Fibroblast of the aortic adventitia (primary cell): ENCODE measurements at places on chromosomes 7 and 10. TPM values are rescaled to one million over a fixed set of nuclear protein-coding genes. Genes with fewer than 3 reads are reported as not detected.

DNA sequence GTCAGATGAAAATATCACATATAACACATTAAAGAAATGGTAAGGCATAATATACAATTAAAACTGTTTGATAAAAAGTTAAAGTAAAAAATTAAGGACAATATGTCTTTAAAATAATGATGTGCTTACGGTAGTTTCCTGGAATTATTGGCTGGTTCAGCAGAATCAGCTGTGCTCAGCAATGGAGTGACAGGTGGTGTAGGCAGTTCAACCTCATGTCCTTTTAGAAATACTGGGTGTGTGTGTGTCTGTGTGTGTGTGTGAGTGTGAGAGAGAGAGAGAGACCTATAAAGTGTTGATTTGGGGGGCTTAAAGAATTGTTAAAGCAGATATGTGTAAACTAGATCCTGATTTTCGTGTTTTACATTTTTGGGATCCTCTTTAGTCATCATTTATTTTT, 141.2 kb downstream of the ADAM22 start:
- no peak for DNase-seq

DNA sequence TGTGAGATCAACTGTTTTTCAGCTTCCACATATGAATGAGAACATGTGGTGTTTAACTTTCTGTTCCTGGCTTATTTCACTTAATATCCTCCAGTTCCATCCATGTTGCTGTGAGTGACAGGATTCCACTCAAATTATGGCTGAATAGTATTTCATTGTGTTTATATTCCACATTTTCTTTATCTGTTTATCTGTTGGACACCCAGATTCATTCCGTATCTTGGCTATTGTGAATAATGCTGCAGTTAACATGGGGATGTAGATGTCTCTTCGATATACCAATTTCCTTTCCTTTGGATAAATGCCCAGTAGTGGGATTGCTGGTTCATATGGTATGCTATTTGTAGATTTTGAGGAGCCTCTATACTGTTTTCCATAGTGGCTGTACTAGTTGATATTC, 47.9 kb downstream of the GALNT11 start:
- DNase-seq, result no peak

DNA sequence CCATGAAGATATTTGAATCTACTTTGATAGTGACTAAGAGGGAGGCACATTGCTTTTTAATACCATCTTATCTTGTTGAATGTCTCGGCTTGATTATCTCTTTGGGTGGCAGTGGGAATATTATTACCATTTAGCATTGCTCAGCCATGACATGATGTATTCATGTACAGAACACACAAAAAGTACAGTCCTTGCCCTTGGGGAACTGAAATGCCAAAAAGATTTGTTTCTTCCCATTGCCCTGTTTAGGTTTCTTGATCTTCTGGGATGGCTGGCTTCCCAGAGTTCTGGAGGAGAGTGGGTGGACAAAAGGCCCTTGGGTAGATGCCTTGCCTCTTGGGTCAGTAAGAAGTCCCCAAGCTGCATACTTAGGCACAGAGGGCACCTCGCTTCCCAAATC, 23.8 kb downstream of the SUFU start:
- DNase-seq, result no peak

DNA sequence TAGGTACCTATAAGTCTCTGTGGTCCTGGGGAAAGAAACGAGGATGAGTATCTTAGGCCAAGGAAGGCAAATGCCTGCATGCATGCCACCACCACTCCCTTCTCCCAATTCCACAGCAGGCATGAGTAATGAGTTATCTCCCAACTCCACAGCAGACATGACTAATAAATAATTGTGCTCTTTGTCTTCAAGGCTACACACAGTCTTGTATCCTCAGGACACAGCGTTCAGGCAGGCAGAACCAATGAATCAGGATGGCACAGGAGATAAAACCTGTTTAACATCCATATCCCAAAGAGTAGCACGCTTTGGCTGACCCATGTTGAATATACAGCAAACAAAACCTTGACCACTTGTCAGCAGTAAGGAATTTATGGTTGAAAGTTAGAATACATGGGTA, 229.7 kb upstream of the NFE2L3 start:
- DNase-seq, result no peak

- DNase-seq, result no peak
These were observed 177.4 kb downstream of the ARHGAP12 start for GRCh38 chr10:31751051-31751737.

DNA sequence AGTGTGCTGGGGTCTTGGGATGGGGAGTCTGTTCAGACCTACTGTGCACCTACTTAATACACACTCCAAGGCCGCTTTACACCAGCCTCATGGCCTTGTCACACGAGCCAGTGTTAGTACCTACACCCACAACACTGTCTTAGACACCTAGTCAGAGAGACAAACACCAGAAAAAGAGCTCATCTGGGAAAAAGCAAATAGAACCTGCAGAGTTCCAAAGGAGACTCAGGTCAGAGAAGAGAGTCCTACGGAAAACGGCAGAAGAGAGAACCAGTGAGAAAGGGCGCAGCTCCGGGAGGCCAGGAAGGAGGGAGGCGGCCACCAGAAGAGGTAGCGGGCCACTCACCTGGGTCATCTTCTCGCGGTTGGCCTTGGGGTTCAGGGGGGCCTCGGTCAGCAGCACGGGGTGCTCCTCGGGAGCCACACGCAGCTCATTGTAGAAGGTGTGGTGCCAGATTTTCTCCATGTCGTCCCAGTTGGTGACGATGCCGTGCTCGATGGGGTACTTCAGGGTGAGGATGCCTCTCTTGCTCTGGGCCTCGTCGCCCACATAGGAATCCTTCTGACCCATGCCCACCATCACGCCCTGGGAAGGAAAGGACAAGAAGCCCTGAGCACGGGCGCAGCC, 105.3 kb upstream of the TNRC18 start:
- DNase-seq, result no peak

DNA sequence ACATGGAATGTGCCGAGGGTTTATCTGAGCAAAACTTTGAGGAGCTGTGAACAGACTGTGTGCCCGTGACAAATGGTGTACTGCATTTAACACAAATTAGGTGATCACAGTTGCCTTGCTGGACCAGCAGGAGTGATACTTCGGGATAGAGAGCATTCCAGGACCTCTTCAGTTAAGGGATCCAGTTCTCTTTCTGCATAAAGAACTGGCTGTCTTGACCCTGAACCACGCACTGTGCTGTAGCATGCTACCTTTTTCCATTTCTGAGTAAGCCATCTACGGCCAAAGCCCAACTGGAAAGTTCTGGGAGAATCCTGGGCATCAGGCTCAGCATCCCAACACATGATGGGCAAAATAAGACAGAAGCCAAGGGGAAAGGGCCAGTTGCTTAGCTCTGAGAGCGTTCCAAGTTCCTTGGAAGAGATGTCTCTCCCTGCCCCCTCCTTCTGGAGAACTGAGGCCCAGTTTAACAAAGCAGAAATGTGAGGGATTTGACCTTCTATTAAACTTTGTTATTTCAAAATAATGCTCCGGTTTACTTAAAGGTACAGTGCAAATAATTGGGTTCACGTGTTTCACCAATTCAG, 37.9 kb upstream of the ADD3 start:
- peak; percentile 25 for DNase-seq

- peak; percentile 36 for DNase-seq
These were observed 27.0 kb downstream of the JMJD1C start for GRCh38 chr10:63438506-63439498.

GRCh38 chr10:20173046-20173445, 356.8 kb downstream of the PLXDC2 start:
- no peak for DNase-seq

DNA sequence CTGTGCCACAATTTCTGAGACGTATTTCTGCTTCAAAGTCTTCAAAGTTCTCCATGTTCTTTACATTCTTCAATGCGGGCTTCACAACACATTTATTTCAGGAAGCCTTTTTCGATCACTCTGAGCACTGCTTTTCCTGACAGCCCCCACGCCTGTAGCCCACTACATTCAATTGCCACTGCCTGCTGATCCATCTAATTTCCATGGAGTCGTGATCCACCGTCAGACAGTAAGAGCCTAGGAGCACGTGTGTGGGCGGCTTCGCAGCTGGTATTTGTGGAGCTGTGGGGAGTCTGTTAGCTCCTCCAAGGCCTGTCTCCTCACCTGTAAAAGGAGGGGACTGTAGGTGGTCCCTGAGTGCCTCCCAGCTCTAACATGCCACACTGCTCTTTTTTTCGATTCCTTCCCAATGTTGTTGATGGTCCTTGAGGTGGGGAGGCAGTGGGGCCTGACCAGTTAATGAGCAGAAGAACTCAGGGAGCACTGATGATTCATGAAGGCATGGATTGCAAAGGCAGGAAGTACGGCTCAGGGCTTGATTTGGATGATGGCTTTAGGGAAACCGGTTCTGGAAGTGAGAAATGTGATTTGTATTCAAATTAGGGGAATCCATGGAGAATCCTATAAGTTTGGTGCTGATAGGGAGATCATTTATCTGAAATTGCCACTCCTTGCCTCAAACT, 401.1 kb upstream of the PODXL start:
- DNase-seq, result no peak

DNA sequence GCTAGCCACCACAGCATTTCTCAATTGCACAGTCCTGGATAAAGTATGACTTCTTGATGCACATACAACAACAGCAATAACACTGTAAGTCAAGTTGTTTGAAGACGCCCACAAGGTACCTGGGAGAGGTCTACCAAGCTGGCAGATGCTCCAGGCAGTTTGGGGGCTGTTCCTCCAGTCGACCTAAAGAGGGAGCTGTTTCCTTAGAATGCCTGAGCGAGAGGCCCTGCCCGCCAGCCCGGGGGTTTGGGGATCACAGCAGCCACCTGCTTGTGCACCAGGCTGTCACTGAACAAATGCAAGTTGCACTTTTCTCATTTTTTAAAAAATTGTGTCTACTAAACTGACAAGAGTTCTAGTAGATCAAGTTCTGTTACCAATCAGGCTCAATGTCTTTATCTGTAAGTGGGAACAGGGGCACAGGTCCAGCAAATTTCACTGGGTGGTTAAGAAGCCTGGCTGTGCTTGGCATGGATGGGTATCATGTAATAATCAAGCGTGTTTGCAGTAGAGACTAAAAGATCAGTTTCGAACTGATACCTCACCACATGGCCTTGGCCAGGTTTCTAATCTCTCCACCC, 193.8 kb upstream of the ADO start:
- DNase-seq, result peak; percentile 45

DNA sequence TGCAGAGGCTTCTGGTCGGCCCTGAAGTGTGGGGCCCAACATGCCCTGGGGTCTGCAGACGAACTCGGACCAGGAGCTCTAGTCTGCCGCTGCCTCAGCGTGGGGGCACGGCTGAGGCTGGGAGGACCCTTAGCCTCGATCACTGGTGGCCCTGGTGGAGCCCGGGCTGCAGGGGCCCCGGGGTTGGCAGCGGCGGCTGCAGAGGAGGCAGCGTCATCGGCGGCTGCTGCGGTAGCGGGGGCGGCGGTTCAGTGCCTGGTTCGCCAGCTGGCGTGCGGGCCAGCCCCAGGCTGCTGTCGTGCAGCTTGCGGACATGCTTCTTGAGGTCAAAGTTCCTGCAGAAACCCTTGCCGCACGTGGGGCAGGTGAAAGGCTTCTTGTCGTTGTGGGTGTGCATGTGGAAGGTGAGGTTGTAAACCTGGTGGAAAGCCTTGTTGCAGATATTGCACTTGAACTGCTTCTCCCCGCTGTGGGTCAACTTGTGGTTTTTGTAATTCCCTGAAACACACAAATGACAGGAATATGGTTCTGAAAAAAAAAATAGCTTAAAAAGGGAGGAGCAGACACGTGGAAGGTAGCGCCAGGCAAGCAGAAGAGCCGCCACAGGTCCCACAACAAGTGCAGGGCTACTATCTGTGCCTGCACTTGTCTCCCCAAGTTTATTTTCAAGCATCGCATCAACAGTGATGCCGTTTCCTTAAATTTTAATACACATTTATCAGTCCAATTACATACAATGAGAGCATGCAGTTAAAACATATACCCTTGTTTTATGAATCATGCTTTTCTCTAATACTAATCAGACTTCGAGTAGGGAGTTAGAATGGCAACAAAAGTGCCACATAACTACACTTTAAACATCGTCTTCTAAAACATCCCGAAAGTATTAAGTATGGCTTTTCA, 2.4 kb downstream of the FEZF1 start:
- DNase-seq, result no peak

GRCh38 chr10:71076473-71077142, 135.8 kb upstream of the UNC5B start:
- no peak for DNase-seq

GRCh38 chr7:158252081-158252836, 335.4 kb downstream of the PTPRN2 start:
- no peak for DNase-seq

Gene PTPN20
- total RNA-seq, result 0.27 TPM in 1 of 2 replicates, not detected in the other

Gene RET
- 0.08 and 0.27 TPM in 2 replicates for total RNA-seq

Gene COBL
- not detected in 2 replicates for total RNA-seq

Gene VWDE
- 0.08 and 0.09 TPM in 2 replicates for total RNA-seq
